NCI-H1436 (cell line): ENCODE measurements at places on chromosomes 2 and 18.

DNA sequence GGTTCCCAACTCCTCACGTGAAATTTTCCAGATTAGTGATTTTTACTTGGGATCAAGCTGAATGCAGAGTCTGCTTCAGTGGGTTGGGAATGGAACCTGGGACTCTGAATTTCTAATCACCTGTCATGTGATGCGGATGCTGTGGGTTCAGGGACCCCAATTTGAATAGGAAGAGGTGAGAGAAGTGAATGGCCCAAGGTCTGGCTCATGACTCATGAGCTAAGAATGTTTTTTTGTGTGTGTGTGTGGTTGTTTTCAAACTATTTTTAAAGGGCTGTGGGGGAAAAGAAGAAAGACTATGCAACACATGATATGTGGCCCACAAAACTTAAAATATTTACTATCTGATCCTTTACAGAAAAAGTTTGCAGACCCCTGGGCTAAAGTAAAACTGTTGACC lies 108.5 kb upstream of the CYRIA start:
- DNase-seq: no peak

GRCh38 chr18:79947054-79947755 lies 4.2 kb downstream of the SLC66A2 start:
- no peak for DNase-seq

- DNase-seq: no peak
Observed at GRCh38 chr2:47119001-47119400, 36.1 kb downstream of the STPG4 start.

GRCh38 chr18:36309436-36310391 lies 12.2 kb downstream of the FHOD3 start:
- no peak for DNase-seq
